ENCODE measurements at places on chromosomes 7 and 10. TPM values are rescaled to one million over a fixed set of nuclear protein-coding genes. Genes with fewer than 3 reads are reported as not detected.

The NODAL gene
- not detected for total RNA-seq

The PAOX gene
- total RNA-seq: 6.2 TPM

DNA sequence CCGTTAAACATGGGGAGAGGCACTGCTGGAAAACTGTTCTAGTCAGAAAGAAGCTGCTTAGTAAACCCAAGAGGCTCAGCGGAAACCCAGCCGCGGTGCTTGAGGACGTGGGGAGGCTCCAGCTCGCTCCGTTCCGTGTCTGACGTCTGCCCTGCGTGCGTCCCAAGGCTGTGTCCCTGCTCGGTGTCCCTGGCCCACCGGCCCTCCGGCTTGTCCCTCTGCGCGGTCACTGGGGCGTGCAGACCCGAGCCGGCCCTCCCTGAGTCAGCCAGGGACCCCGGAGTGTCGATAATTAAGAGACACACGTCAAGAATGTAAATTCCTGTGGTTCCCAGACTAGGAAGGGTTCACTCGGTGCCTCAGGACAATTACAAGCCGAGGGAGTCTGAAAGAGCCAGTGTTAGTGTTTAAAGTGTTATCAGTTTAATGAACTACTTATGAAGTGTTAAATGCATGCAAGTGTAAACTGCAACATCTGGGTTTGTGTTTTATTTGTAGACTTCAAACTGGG is 98.9 kb downstream of the WDR11 start:
- DNase-seq: peak; percentile 36

- DNase-seq: peak; percentile 74
Observed at GRCh38 chr7:44973610-44974401, 5.0 kb downstream of the MYO1G start.

GRCh38 chr10:94963901-94964300 is 25.4 kb downstream of the CYP2C9 start:
- DNase-seq: no peak

DNA sequence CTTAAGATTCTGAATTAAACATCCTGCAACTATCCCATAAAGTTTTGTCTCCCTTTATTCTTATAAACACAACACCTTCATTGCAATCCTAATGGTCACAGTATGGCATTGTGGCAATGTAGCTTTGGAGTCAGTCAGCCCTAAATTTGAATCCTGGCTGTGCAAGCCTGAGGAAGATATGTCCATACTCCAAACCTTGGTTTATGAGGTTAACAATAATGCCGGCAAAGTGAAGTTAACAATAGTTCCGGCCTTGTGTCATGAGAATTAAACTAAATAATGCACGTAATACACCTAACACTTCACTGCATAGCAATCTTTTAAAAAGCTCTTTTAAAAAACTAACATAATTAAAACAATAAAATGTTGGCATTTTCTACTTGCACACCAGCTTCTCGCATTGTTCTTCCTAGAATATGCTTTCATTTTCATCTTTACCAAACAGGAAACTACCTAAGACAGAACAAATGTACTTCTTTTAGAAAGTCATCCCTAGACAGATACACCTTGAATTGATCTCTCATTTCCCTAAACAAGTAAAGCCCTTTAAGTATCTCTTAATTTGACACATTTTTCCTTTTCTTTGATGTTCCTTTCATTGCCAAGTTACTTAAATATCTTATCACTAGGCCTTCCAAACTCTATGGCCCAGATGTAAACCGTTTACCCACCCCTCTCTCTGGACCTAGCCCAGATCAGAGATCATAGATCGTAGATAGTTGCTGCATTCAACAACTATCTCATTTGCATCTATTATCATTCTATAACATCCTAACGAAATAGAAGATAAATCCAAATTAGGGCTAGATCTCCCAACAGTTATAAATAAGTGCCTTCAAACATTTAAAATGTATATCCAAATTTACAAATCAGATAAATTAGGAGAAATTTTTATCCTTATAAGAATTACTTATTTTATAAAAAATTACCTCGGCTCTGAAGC is 66.7 kb downstream of the CREB3L2 start:
- DNase-seq: no peak

DNA sequence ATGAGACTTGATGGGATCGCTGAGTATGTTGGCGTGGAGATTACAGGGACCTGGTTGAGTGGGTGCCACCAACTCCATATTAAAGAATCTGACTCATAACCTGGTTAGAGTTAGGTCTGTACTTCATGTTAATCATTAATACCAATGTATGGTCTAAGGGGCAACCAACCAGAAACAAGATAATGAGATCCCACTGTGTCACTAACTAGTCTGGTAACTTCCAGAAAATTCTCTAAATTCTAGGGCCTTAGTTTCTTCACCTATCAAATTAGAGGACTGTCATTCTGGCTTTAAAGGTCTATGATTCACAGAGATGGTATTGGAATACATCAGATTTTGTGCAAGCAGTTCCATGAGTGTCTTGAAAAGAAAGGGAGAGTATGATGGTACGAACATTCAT is 102.2 kb downstream of the SNX10 start:
- DNase-seq: no peak

DNA sequence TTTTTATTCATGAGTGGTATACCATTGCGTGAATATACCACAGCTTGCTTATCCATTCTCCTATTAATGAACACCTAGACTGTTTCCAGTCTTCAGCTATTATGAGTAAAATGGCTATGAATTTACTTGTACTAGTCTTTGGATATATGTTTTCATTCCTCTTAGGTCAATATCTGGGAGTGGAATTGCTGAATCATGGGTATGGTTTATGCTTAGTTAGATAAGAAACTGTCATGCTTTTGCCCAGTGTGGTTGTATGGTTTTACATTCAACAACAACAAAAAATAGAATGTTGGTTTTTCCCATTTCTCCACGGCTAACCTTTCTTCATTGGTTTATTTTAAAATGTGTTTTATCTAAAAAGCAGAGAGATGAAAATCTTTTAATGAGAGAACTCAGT is 308.3 kb downstream of the PHF14 start:
- no peak for DNase-seq

Measured in activated CD4-positive, alpha-beta T cell treated with anti-CD3 and anti-CD28 coated beads for 36 hours (primary cell).